Cortex of kidney (tissue), 1 donor: ENCODE measurements at places on chromosomes 2 and 18.

DNA sequence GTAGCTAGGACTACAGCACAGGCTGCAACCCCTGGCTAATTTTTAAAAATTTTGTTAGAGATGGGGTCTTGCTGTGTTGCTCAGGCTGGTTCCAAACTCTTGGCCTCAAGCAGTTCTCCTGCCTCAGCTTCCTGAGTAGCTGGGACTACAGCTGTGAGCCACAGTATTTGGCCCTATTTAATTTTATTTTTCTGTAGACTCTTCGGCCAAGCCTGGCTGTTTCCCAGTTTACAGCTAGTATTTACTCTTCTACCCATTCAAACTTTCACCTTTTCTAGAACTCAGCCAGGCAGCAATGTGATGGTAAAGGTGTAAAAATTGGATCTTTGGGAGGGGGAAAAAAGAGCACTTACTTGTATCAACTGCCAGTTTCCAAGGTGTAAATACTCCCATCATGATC is 35.3 kb downstream of the SH3RF3 start:
- DNase-seq = no peak

DNA sequence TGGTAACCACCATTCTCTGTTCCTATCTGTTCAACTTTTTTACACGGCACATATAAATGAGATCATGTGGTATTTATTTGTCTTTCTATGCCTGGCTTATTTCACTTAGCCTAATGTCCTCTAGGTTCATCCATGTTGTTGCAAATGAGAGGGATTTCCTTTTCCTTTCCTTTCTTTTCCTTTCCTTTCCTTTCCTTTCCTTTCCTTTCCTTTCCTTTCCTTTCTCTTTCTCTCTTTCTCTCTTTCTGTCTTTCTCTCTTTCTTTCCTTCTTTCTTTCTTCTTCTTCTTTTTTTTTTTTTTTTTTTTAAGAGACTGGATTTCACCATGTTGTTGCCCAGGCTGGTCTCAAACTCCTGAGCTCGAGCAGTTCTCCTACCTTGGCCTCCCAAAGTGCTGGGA is 38.9 kb downstream of the DIS3L2 start:
- no peak for DNase-seq

GRCh38 chr2:99605036-99605435 is 115.2 kb upstream of the REV1 start:
- DNase-seq = no peak

- no peak for DNase-seq
These were observed 111.8 kb downstream of the TTC27 start for GRCh38 chr2:32739664-32740063.

GRCh38 chr18:48766487-48766886 is 184.3 kb downstream of the SMAD7 start:
- no peak for DNase-seq

GRCh38 chr2:129483366-129483765 is 496.1 kb upstream of the RAB6C start:
- DNase-seq = no peak

DNA sequence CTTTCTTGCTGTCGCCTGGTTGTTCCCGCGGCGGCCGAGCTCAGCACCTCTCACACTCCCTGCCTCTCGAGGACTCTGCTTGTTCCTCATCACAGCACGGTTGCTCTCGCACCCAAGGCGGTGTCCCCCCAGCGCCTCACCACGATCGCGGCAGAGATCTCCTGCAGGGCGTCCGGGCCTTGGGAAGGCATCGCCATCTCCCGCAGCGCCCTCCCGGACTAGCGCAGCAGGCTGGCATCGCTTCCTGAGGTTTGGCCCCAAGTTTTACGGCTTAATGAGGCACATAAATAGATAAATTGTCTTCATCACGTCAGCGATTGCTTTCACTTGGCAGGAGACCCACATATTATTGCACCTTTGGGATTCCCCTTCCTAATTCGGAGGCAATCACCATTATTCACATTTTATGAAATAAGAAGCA is 125.4 kb downstream of the RGPD3 start:
- DNase-seq = no peak

DNA sequence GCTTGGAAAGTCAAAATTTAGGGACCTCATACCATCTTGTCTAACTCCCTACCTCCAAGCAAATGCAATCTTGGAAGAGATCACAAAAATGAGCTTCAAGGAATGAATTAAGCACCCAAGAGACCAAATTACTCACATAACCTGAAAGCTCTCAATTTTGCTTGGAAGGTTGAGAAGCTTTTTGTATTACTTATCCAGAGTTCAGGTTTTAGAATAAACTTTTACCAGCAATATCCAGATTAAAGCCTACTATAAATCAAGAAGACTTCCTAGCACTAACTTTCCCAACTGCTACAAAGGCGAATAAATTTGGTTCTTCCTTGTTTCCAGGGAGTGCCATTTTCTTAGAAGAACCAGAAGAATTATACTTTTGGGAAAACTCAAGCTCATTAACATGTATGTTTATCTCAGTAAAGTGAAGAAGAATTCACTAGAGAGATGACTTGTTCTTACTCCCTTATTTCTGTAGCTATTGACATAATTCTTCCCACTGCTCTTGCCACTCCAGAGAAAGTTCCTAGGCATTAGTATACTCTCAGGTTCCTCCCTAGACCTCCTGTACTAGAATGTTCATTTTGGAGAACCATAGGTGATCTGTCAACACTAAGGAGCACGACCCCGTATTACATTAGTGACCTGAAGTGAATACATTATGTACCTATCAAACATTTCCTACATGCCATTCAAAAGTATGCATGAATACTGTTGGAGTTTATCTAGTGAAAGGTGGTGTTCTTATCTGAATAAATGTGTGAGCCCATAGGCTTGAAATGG is 18.0 kb upstream of the STPG4 start:
- no peak for DNase-seq

- no peak for DNase-seq
These were observed 60.9 kb upstream of the SIX2 start for GRCh38 chr2:45070113-45070652.

GRCh38 chr2:237358721-237359517 is 55.0 kb downstream of the COL6A3 start:
- DNase-seq = no peak

- DNase-seq = no peak
These were observed 47.5 kb downstream of the MARCO start for GRCh38 chr2:118989481-118989880.

GRCh38 chr2:238774071-238774470 is 73.8 kb upstream of the TWIST2 start:
- DNase-seq = no peak

- DNase-seq = no peak
These were observed 81.6 kb downstream of the EPB41L3 start for GRCh38 chr18:5462227-5462626.

GRCh38 chr2:79792090-79792489 is 279.2 kb downstream of the CTNNA2 start:
- no peak for DNase-seq

DNA sequence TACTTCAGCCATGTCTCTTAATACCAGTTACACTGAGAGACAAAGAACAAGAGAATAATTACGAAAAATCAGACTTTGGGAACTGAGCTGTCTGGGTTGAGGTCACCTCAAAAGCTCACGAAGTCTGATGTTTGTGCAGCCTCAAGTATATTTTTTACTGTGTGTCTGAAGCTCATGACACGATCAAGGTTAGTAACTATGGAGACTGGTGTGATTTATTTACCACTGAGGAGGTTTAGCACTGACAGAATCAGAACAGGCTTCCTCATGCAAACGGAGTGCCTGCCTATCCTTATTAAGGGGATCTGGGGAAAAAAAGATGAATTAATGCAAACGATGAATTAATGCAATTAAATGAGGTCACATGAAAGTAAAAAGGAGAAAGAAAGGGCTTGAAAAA is 61.1 kb upstream of the RAPH1 start:
- no peak for DNase-seq

DNA sequence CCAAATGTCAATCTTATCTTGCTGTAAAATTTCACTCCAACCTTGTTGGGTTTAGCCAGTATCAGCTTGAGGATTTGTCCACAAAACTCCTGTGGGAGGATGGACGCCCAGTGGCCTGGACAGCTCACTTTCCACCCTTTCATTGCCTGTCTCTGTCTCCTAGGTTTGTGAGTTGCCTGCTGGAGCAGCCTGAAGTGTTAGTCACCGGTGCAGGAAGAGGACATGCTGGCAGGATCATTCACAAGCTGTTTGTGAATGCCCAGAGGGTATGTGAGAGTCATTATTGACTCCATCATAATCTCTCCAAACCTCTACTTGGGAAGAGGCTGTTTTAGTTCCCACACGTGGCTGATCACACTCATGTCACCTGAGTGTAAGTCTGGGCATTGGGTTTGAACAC is 112.3 kb downstream of the RAB3GAP1 start:
- no peak for DNase-seq

- DNase-seq = no peak
These were observed 214.6 kb downstream of the SETBP1 start for GRCh38 chr18:44895176-44895798.

DNA sequence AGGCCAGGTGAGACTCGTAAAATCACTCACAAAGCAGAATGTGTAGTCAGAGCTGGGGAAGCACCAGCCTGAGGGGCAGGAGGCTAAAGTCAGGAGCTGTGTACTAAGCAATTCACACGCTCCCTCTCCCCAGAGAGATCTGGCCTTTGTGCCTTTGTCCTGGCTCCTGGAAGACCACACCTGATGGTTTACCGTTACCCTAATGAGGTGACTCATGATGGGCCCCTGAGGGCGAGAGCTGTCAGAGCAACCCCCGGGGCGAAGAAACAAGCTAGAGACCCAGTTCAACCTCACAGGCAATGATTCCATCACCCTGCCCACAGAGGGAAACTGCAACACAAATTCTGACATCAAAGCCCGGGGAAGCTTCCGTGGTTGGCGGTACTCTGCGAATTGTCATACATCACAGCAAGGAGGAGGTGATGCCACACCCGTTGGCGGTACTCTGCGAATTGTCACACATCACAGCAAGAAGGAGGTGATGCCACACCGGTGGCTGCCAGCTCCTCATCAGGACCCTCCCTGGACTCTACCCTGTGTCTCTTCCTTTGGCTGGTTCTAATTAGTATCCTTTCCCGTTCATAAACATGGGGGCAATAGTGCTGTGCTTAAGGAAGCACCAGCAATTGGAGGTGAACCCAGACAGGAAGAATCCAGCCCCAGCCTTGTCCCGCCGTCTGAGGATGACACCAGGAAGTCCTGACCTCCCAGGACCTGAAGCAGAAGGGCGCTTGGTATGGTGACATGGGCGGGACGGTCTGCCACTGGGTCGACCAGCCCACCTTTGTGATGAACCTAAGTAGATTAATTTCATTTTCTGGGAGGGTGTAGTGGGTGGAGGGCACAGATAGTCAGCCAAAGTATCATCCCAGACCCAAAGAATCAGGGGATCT is 30.5 kb downstream of the B3GNT7 start:
- no peak for DNase-seq
